ENCODE measurements at places on chromosomes 7 and 10. TPM values are rescaled to one million over a fixed set of nuclear protein-coding genes. Genes with fewer than 3 reads are reported as not detected.

Gene FOXK1
- 78.5 TPM for total RNA-seq

Gene CLRN3
- not detected for total RNA-seq

Gene CRTAC1
- total RNA-seq: not detected

Gene ELFN1
- not detected for total RNA-seq

Gene MEIG1
- total RNA-seq: not detected

Gene EN2
- not detected for total RNA-seq

GRCh38 chr7:42345478-42346299 is 108.7 kb upstream of the GLI3 start:
- DNase-seq: no peak

DNA sequence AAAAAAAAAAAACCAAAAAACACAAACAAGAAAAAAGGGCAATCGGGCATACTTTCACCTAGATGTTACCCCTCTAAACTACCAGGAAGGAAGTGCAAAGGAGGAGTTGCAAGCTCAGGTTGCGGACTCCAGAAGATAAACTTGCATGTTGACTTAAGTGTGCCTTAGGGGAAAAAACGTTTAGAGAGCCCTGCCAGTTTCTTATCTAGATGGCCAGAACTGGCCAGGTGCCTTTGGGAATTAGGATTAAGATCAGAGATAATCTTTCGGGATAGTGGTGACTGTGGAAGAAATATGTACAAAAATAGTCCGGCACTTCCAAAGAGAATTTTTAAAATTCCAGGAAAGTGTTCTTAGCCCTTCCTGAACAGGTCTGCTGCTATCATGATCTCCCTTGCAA is 17.6 kb downstream of the EVX1 start:
- no peak for DNase-seq

- DNase-seq: no peak
Observed at GRCh38 chr7:34451923-34452322, 206.1 kb upstream of the NPSR1 start.

- DNase-seq: no peak
Observed at GRCh38 chr7:25840209-25840792, 311.7 kb upstream of the NFE2L3 start.

DNA sequence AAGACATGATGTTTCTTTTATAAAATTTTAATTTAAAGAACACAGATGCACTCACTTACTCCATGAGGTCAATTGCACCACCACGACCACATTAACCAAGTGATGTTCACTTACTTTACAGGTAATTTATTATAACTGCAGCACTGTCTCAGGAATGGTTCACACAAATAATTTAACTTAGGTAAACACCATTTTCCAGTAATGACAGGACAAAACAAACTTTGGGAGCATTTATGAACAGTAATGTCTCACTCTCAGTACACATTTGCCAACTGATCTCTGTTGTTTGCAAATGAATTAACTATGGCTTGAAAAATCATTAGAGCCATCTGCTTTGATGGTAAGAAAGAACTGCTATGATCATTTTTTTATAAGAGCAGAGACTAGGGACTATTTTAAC is 150.4 kb downstream of the ETV1 start:
- DNase-seq: no peak
